Hematopoietic multipotent progenitor cell treated with erythropoietin and hydrocortisone succinate and interleukin-3 and kit ligand, for 8 days (in vitro differentiated cells): ENCODE measurements at places on chromosomes 7 and 10.

DNA sequence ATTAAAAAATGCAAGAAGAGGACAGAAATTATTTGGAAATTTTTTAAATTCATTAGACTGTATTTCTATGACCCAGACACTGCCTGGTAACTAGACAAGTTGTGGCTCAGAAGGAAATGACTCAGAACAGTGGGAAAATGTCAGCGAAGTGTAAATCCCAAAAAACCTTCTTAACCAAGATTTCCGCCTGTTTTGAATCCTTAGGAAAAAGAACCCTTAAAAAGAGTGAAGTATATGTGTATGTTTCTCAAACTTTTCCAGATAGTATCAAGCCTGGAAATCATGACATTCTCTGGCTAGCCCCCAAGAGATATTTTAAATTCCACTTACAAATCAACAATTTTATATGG, 42.7 kb upstream of the PLXNA4 start:
- no peak for DNase-seq

DNA sequence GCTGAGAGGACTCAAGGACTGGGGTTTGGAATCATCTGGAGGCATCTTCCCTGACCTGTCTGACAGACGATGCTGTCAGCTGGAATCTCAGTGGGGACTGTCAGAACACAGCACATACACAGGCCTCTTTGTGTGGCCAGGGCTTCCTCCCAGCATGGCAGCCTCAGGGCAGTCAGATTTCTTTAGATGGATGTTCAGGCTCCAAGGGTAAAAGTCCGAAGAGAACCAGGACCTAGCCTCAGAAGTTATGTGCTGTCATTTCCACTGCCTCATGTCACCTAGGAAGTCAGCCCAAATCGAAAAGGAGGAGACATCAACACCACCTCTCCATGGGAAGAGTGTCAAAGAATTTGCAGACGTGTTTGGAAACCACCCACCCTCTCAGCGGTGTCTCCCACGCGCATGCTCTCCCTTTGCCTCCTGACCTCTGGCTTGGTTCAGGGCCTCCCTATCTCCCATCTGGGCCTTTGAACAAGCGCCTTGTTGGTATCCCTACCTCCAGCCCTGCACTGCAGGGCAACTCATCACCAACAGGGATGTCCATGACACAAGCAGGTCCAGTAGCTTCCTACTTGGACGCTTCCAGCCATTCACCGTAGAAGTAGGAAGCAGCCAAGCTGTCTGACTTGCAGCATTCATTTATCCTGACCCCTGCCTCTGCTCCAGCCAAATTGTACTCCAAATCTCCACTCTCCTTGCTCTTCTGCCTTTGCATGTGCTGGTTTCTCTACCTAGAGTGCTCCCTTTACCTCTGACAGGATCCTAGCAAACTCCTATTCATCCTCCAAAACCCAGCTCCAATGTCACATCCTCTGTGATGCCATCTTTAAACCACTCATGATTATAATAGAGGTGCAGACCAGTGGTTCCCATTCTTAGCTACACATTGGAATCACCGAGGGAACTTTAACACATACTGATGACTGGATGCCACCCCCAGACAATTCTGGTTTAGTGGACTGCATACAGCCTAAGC, 121.6 kb downstream of the OAT start:
- DNase-seq, result no peak

GRCh38 chr7:67732898-67733297, 736.3 kb downstream of the TYW1 start:
- DNase-seq, result no peak

DNA sequence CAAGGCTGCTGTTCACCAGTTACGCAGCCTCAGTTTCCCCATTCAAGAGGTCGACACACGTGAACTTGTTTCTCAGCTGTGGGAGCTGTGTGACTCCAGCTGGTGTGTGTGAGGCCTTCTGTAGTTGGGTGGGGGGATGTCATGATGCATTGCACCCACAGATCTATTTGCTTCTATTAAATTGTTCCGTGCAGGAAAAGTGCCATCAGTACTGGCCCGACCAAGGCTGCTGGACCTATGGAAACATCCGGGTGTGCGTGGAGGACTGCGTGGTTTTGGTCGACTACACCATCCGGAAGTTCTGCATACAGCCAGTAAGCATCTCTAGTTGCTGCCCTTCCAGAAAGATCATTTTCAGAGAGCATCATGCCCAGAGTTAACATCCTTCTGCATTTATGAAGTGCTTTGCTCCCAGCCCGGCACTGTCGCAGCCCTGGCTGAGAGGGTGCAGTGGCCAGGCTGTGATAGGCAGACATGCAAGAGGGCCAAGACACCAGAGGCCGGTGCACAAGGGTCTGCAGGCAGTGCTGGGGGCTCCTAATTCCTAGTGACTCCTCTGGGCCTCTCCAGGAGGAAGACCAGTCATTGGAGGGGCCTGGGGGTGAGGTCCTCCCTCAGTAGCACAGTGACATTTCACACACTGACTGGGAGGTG, 60.2 kb downstream of the MKI67 start:
- DNase-seq, result no peak

DNA sequence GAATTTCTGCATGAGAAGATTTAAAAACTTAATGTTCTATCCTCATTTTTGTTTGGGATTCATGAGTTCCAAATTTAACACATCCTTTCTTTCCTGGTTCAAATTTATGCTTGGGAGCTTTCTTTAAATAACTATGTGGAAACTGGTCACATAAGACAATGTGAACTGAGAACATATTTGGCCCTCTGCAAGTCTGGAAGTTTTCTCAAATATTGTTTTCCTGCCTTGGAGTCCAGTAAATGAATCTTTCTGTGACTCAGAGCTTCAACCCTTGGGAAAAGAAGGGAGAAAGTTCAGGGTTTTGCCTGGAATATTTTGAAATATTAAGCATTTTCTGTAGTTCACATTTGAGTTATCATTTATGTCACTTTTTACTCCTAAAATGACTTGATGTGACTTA, 559.0 kb upstream of the NRP1 start:
- no peak for DNase-seq

DNA sequence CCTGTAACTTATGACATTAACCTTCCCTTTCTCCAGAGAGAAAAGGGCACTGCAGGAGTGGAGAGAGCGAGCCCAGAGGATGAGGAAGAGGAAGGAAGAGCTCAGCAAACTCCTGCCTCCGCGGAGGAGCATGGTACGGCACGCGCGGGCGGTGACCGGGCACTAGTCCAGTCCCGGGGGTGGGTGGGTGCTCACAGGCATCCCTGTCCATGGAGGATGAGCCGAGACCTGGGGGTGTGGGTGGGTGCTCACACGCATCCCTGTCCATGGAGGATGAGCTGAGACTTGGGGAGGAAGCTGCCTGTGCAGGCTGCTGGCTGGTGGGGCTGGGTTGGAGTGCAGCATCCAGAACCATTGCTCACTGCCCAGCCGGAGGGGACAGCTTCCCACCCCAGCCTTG, 23.8 kb downstream of the LRRC27 start:
- DNase-seq, result no peak

DNA sequence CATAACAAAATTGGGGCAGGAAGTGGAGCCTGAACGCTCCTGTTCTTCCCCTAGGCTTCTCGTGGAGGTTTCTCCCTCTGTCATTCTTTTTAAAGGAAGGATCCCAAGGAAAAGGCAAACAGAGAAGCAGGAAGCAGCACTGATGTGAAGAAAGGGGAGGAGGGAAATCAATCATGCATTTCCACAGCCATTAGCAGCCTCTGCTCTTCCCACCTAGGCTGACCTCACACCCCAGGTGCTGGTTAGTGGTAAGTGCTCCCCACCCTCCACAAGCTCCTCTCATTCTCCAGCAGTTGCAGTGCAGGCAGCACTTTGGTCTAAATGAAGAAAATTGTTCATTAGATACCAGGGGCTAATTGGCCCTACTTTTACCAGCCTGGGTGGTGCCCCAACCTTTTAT, 2.6 kb downstream of the CRHR2 start:
- no peak for DNase-seq

- DNase-seq, result no peak
Observed at GRCh38 chr10:92714152-92714845, 24.5 kb downstream of the HHEX start.

DNA sequence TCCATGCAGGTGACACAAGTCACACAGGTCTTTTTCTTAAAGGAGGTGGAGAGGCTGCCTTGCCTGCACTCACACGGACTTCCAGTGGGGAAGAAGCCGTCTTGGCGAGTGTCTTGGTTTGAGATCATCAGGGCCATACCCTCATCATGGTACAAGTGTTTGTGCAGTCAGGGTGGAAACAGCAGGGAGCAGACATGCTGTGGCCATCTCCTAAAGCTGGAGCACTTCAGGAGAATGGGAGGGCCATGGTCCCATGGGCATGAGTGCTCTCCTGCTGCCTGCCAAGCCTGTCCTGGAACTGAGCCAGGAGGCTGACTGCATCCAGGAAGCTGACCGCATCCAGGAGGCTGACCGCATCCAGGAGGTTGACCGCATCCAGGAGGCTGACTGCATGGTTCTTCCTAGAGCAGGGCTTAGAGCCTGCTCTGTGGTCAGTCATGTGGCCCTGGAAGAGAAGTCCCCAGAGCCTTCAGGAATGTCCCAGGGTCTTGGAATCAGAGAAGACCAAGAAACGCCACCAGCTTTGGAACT, 98.4 kb downstream of the ADARB2 start:
- no peak for DNase-seq

GRCh38 chr10:49057231-49057880, 58.0 kb downstream of the VSTM4 start:
- DNase-seq, result no peak

DNA sequence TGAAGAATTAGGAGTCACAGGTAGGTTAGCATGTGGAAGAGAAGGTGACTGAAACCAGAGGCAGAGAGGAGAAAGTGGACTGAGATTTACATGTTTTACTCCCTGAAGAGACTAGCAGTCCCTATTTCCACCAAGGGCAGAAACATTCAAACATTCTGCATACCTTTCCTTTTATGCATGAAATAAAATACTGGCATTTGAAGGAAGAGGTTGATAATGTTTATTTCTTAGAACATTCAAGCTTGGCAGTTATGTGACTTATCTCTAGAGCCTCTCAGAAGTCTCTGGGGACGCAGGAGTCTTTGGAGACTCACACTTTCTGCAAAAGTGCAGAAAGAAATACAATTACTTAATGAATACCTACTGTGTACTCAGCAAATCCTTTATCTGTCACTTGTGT, 507.1 kb upstream of the C7orf33 start:
- no peak for DNase-seq

DNA sequence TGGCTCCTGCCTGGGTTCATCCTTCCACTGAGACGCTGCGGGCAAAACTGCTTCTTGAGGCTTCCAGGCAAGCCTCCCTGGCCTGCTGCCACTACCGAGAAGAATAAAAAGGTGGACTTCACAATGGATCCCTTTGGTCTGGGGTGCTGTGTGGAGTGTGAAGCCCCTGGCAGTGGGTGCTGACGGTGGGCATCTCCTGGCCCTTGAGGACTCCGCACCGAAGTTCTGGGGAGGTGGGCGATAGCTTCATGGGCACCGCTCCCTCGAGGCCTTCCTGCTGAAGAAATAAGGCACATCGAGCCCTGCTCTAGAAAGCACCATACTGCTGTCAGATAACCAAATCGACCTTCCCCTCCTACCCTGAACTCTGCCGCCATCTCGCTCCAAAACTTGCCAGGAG, 106.6 kb upstream of the CTBP2 start:
- no peak for DNase-seq

- no peak for DNase-seq
Observed at GRCh38 chr10:21737106-21737505, 203.1 kb downstream of the MLLT10 start.

DNA sequence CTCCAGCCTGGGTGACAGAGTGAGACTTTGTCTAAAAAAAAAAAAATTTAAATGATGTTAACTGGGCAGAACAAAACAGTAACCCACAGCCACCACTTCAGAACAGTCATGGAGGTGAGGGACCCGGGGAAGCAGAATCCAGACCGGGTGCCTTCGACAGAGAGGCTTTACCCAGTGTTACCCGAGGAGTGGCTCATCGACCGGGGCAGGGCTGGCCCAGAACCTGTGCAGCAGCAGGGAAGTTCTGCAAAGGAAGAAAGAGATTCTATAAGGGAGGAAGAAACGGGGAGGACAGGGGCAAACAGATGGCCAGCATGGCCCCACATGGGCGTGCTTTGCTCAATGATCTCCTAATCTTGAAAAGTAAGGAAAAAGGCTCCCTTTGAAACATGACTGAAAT, 26.0 kb upstream of the UBE3C start:
- no peak for DNase-seq

DNA sequence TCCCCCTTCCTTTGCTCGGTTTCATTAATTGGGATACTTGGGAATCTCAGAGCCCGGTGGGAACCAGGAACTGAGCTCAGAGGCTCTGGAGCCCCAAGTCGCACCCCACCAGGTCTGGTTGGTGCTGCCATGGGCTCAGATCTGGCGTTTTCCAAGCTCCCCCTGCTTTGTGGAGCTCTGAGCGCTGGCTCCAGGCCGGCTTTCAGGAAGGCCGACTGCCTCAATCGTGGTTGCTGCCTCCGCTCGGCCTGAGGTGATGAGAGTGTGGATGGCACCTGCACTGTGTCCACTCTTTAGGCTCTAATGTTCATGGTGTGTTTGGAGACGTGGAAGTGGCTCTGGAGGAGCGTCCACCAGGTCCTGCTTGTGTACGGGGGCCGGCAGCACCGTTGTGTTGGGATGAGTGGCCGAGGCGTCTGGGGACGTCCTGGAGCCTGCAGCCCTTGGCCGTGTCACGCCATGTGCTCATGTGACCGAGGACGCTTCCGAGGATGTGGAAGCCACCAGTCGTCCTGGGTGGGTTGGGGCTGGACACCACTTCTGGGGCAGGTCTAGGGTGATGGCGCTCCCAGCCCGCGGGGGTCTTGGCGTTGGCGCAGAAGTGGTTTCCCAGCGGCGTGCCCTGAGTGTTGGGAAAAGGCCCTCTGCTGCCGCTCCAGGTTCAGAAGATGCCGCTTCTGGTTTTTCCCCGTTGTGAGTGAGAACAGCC, 8.2 kb downstream of the INPP5A start:
- no peak for DNase-seq

DNA sequence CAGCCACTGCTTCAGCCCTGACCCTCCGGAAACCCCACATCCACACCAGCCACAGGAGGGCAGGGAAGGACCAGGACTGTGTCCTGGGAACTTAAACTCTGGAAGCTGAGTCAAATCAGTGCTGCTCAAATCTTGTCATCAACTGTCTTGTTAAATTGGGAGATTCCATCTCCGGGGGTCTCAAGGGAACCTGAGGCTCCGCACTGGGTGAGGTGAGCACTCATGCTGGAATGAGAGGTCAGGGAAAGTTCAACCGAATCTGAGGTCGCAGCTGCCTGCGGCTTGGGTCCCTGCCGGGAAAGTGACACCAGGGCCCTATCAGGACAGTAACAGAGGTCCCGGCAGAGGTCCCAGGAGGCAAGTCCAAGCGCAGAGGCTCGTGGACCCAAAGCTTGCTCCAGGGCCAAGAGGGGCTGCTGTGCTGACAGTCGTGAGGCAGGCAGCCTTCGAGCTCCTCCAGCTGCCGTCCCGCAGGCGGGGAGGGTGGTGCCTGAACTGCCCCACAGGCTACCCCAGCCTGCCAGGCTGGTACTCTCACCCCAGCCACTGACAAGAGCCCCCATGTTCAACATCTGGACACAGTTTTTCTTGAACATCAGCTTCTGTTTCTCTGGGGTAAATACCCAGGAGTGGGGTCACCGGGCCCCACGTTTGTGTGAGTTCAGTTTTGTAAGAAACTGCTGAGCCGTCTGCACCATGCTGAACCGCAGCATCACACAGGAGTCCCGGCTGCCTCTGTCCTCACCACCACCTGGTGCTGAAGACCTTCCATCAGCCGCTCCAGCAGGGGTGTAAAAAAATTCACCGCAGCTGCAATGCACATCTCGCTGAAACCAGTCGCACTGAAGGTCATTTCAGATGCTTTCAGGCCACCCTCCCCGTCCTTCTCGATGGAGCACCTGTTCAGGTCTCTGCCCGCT, 101.0 kb downstream of the DIP2C start:
- DNase-seq, result no peak

GRCh38 chr10:122445904-122446303, 8.5 kb upstream of the ARMS2 start:
- no peak for DNase-seq

- DNase-seq, result no peak
Observed at GRCh38 chr10:24762966-24763623, 39.4 kb upstream of the ARHGAP21 start.
